NCI-H1436 (cell line): ENCODE measurements at places on chromosomes 4 and X.

DNA sequence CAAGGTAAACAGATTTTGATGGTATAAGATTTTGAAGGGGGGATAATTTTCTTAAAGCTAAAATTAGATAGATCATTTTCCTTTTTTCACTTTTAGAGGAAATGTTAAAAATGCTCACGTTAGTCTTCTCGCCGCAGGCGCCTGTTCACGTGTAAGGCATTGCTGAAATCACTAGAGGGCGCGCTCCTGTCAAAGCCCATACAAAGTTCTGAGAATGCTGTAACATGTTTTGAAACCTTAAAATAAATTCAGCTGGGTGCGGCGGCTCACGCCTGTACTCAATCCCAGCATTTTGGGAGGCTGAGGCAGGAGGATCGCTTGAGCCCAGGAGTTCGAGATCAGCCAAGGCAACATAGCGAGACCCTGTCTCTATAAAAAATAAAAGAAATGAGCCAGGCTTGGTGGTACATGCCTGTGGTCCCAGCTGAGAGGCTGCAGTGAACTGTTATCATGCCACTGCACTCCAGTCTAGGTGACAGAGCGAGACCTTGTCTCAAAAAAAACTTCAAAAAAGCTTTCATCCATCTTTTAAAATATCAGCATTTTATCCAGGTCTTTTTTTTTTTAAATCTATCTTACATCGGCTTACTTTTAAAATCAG, 138.0 kb downstream of the RBMX2 start:
- peak; percentile 52 for DNase-seq

DNA sequence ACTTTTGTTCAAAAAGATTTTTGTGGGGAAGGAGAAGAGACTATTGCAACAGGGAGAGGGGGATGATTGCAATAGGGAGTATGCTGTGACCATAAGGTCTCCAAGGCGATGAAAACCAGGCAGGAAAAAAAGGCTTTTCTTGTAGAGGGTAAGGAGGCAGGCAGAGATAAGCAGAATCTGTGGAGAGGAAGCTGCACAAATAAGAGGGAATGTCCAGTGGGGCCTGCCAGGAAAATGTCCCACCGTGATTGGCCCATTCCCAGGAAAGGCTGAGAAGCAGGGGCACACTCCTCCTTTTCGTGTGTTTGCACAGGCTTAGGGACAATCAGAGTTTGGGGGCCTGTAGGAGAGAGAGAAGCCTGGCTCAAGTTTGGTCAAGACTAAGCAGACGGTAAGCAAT, 29.1 kb downstream of the SPACA5 start:
- no peak for DNase-seq

GRCh38 chr4:114191496-114191895, 212.0 kb upstream of the ARSJ start:
- DNase-seq: no peak

DNA sequence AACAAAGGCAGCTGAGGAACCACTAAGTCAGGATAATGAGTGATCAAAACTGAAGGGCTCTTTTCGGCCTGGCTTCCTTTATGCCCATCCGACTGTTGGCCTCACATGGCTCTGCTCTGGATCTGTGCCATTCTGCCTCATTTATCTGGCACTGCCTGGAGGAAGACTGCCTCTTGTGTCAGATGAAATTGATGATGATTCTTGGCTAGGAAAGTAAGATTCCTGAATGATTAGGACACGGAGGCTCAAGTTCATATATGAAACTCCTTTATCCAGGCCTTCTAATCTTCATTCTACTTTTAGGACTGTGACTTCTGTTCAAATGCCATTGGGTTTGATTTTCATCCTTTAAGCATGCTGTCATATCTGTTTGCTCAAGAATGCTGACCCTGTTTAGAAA, 475.4 kb upstream of the RPS6KA3 start:
- DNase-seq: no peak

GRCh38 chrX:132171478-132171877, 43.7 kb upstream of the FRMD7 start:
- DNase-seq: no peak

GRCh38 chrX:72238183-72238582, 644 bp downstream of the ERCC6L start:
- DNase-seq: no peak

DNA sequence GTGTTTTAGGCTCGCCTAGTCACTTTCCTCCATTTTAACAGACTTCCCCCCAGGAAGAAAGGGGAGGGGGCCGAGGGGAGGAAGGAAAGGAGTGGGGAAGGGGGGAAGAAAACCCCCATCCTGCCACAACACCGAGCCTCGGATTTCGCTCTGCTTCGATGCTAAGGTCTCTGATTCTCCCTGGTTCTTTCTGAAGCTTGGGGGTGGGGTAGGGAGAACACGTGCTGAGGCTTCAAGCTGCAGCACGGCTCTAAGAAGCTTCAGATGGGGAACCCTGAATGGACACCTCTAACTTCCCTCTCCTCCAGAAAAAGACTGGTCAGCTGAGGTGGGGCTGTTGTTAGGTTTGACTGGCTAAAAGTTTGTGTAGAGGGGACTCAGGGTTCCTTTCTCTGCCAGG, 61.8 kb downstream of the RHOH start:
- DNase-seq: no peak

DNA sequence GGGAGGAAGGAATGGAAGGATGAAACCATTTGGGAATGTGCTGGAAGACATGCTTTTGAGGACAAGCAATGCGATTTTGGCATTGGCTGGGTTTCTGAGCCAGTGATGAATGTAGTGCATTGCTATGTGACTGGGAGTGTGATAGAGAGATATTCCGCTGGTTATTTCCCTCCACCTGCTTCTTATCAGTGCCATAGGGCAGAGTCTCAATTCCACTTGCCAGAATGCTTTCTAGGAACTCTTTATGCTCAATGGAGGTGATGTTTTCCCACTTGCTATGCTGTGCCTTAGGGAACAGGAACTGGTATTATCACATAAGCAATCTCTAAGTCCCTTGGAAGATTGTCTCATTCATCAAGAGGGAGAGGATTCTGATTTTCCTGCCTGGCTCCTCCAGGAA, 28.0 kb downstream of the TBL1X start:
- no peak for DNase-seq

GRCh38 chrX:40539214-40540142, 41.3 kb upstream of the ATP6AP2 start:
- DNase-seq: peak; percentile 20

- no peak for DNase-seq
Observed at GRCh38 chr4:85423431-85423830, 51.5 kb upstream of the ARHGAP24 start.

DNA sequence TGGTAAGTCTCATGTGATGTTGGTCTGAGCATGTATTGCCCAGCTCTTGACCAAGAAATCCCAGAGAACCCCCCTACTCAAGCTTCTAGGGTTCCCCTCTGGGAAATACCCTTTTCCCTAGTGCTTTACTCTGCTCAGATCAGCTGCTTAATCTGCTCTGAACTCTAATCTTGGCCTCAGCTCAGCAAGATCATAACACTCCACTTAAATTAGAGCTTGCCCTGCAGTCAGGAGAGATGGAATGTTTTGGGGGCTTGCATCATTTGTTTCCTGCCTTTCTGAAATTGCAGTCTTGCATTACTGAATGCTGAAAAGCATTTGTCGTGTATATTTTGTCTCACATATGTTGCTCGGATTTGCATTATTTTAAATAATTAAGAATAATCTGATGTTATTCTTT, 1153.6 kb downstream of the FSTL5 start:
- DNase-seq: no peak

DNA sequence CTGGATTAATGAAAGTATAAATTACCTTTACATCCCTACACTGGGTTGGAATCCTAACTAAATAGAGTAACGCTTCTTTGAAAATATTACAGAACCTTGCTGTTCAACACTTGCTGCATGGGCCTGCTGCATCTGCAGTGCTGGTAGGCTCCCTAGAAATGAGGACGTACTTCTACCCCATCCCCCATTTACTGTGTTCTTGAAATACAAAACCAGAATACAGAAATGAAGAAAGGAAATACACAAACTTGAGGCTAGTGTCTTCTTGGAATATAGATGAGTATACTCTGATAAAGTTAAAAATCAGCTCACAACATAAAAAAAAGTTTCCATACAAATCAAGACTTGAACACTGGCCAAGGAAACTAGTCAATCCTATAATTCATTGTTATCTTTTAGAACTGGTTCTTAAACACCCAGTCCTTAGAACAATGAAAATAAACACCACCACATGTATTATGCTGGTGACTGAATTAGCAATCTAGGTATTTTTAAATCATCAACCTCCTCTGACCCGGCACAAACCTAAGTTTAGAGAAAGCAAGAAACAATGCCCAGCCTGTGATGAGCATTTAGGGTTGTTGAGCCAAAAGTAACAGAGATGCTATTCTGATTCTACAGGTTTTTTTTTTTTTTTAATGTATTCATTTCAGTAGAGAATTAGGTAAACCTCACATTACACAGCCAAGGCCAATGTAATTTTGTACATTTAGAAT, 49.7 kb downstream of the ATP8A1 start:
- no peak for DNase-seq

DNA sequence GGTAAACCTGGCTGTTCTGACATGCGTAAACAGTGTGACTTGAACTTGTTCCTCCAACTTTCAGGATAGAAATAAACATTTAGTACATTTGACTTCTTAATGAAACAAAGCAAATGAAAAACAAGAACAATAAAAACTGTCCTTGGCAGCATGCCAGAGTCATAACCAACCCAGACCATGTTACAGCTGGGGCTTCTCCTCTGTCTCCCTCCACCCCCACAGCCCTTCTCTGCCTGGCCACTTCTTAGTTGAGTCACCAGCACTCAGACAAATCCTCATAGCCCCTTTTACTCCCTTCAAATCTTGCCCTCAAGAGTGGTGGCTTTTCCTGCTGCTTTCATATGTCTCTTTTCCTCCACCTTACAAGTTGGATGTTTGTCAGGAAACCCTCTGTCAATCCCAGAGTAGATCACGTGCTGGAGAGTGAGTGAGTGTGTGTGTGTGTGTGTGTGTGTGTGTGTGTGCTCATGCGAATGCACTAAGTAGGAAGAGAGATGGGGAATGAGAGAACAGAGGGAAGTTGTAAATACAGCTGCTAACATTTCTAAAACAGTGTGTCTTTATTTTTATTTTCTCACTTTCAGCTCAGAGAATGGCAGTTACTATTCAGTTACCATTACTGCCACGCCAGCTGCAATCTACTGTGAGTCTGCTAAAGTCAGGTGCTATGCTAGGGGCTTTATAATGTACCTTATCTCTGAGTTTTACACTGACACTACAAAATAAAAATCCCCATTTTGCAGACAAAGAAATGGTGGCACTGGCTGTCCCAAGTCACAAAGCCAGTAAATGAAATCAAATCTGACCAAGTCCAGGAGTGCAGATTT, 15.0 kb downstream of the SCARB2 start:
- DNase-seq: peak; percentile 31

- no peak for DNase-seq
Observed at GRCh38 chr4:48047421-48047844, 30.9 kb downstream of the NIPAL1 start.

DNA sequence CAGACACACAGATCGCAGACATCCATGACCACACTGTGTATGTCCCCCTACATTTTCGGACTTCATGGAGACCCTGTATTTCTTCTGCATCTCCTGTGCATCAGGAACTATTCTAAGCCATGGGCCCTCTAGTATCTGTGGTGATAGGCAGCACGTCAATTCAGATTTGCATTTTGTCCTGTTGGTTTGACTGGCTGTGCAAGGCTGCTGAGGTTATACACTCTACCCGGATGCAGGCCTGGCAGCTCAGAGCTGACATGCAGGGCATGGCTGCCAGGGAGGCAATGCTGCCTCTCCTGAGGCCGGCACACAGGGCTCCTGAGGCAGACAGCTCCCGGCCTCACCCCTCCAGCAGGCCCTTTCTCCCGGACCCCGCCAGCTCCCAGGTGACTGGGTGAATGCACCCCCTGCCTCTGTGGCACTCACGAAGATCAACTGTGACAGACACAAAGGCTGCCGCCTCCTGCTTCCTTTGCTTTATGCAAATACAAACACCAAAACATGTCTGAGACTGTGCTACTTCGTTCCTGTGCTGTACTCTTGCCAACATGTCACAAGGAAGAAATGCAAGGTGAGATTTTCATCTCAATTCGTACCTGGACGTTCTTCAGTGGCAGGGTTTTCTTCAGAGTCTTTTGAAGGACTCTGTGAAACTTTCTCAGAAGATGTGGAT, 51.0 kb downstream of the NSG1 start:
- DNase-seq: no peak
